Colonic mucosa (tissue), 4 donors: ENCODE measurements at places on chromosomes 12 and 14. TPM values are rescaled to one million over a fixed set of nuclear protein-coding genes. Genes with fewer than 3 reads are reported as not detected.

Gene RPS6KL1
- total RNA-seq: 14.0 TPM

Gene KRT73
- total RNA-seq: not detected

Gene PMEL
- 3.8 TPM for total RNA-seq

Gene PABPN1
- 122 TPM for total RNA-seq

Gene IL31
- not detected for total RNA-seq

Gene SLC5A8
- 0.35 TPM for total RNA-seq

Gene SLC10A1
- not detected for total RNA-seq

Gene PLCZ1
- total RNA-seq: not detected

Gene GUCY2C
- 52.2 TPM for total RNA-seq
